Parietal lobe (tissue), 2 donors: ENCODE measurements at places on chromosomes 5 and 9. TPM values are rescaled to one million over a fixed set of nuclear protein-coding genes. Genes with fewer than 3 reads are reported as not detected.

Gene NXNL2
- total RNA-seq, result 0.94 TPM

Gene SPATA31A5
- total RNA-seq, result not detected

Gene IQGAP2
- 25.0 TPM for total RNA-seq

Gene FRMD3
- total RNA-seq, result 38.2 TPM

Gene RARS1
- total RNA-seq, result 128 TPM

Gene CD274
- total RNA-seq, result 0.31 TPM

Gene TMEFF1
- total RNA-seq, result 58.5 TPM

Gene PCDH1
- 55.4 TPM for total RNA-seq

Gene GPR150
- total RNA-seq, result not detected

Gene C5orf46
- not detected for total RNA-seq

Gene SKP2
- total RNA-seq, result 21.0 TPM
